ENCODE measurements at places on chromosomes 12 and 14.
A peak's percentile ranks its signal among the peaks of the same experiment; 100 is the strongest.

- no peak for ATAC-seq
Measured at GRCh38 chr14:24849471-24849870, 200.5 kb downstream of the STXBP6 start.

DNA sequence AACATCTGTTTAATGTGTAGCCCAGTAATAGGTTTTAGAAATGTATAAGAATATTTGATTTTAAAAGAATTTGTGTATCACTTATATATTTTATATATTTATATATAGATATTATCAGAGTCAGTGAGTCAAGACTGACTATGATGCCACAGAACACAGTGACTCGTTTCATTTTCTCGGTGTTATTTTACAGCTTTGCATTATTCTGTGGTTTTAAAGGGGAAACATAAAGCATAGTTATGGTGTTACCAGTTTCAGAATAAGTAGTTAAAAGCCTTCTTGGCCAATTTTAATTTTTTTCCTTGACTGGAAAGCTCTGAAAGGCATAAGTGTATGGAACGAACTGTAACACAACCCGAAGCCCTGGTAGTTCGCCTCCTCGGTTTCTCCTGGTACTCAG, 91.0 kb downstream of the GRIP1 start:
- ATAC-seq, result no peak

DNA sequence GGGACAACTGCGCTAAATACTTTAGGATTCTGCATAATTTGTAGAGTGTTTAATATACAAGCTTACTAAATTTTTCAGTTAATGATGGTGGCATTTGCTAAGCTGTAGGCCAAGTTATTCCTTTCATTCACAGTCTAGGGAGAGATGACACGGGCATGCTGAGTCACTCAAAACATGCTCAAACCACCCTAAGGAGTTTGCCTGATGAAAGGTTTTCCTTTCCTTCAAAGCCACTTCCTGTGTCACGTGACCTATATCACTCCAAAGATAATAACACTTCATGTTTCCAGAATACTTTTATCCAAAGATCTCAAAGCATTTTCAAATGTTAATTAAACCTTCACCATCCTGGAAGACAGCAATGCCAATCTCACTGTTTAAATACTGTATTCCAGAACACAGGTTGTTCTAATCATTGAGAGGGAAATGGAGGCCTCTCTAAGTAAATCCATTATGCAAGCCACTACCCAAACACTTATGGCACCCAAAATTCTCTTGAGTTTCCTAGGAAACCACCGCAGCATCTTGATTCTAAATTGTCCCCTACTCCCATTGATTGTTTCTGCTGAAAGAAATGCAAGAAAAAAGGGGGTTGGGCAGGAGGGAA, 207.0 kb upstream of the CDKN3 start:
- no peak for ATAC-seq

DNA sequence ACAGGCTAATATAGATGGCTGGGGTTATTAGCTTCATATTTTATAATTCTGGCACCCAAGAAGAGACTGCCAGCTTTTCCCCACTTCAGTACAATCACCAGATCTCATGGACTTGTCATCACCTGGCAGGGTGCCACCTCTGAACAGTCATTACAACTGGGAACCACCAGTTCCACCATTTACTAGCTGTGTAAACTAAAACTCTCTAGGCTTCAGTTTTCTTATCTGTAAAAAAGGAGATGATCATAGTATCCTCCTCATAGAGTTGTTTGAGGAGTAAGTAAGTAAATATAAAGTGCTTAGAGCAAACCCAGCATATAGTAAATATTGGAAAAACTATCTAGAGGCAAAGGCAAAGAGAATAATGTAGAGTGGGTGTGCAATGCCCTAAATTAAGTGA, 19.3 kb downstream of the CPNE8 start:
- no peak for ATAC-seq

DNA sequence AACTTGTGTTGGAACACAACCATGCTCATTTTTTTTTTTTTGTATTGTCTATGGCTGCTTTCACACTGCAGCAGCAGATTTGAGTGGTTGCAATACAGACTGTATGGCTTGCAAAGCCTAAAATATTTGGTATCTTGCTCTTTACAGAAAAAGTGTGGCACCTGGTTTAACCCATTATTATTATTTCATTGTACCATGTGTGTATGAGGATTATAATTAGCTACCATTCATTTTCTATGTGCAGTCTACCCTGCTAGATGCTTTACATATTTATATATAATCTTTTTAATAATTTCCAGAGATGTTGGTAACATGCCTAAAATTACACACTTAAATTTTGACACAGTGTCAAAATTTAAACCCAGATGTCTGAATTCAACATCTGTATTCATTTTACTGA, 37.7 kb downstream of the SPATS2 start:
- ATAC-seq, result no peak

GRCh38 chr12:130752692-130753230, 36.7 kb upstream of the RIMBP2 start:
- ATAC-seq, result no peak

DNA sequence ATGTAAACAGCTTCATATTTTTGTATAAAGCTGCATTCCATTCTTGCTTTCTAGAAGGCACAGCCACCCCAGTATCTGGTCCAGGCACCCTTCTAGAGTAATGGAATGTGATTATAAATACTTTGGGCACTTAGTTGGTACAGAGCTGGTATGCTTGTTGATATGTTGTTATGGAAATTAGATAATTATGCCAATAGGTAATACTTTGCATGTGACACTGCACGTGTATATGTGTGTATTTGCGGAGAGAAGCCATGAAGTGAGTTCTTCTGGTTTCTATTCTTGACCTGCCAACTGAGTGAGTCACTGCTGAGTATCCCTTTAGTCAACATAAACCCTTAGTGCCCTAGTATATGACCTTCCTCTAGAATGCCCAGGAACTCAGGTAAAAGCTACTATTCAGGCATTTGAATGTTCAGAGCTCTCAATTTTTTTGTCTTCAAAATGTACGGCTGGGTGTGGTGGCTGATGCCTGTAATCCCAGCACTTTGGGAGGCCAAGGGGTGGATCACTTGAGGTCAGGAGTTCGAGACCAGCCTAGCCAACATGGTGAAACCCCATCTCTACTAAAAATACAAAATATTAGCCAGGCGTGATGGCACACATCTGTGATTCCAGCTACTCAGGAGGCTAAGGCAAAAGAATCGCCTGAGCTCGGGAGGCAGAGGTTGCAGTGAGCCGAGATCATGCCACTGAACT, 6.2 kb upstream of the TCP11L2 start:
- ATAC-seq, result no peak

GRCh38 chr14:89566644-89567415, 149.8 kb upstream of the FOXN3 start:
- ATAC-seq, result no peak

DNA sequence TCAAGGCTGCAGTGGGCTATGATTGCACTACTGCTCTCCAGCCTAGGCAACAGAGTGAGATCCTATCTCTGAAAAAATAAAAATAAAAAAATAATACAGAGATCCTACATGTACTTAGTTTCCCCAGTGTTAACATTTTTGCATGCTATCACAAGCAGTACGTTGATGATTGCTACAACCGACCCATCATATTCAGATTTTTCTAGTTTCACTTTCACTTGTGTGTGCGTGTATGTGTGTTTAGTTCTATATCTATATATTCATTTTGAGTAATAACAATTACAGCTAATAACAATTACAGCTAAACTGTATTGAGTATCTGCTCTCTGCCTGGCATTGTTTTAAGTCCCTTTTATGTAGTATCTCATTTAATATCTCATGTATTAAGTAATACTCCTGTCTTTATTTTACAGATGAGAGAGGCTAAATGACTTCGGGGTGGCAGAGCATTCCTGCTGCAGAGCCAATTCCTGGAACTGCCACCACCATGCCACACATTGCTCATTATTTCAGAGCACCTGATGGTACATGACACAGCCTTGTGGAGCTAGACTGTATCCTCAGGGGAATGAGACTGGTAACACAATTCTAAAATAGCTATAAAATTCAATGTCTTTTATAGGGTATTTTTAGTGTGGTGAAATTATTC, 153.1 kb downstream of the BCAT1 start:
- ATAC-seq, result peak; percentile 78

- ATAC-seq, result no peak
Measured at GRCh38 chr12:84619053-84619571, 293.5 kb downstream of the SLC6A15 start.

DNA sequence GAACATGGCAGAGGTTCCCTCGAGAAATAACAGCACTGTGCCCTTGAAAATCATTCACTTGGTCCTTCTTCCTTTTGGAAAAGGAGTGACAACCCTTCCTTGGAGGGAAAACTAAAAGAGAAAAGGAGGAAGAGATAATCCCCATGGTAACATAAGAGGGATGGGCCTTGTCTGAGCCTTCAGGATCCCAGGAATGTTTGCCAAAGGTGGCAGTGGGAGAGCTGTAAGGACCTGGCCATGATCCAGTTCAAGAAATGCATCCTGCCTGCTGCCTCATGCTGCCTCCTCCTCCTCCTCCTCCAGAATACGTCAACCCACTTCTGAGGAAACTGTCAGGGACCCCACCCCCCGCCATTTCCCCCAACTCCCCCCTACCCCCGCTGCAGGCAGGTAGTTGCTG, 118.8 kb downstream of the KCNK10 start:
- ATAC-seq, result no peak

DNA sequence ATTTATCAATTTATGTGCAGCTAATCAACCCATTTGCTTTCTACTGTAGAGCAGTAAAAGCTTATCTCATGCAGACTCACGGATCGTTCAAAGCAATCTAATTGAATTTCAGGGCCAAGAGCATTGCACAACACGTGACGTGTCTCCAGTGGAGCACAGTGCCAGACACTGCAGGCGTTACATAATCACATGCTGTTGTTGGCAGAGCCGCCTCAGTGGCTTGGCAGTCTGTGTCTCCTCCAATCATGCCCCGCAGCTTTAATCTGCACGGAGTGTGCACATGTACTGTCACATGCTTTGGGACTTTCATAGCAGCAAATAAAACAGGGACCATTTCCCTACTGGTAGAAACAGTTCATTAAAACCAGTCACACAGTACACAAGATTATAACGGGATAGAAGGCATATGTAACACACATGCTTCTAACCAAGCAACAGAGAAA, 309.3 kb downstream of the ITPR2 start:
- ATAC-seq, result no peak

GRCh38 chr14:24085215-24085614, 8.9 kb upstream of the PCK2 start:
- ATAC-seq, result no peak

- ATAC-seq, result no peak
Measured at GRCh38 chr12:114976372-114976771, 292.4 kb upstream of the TBX3 start.

DNA sequence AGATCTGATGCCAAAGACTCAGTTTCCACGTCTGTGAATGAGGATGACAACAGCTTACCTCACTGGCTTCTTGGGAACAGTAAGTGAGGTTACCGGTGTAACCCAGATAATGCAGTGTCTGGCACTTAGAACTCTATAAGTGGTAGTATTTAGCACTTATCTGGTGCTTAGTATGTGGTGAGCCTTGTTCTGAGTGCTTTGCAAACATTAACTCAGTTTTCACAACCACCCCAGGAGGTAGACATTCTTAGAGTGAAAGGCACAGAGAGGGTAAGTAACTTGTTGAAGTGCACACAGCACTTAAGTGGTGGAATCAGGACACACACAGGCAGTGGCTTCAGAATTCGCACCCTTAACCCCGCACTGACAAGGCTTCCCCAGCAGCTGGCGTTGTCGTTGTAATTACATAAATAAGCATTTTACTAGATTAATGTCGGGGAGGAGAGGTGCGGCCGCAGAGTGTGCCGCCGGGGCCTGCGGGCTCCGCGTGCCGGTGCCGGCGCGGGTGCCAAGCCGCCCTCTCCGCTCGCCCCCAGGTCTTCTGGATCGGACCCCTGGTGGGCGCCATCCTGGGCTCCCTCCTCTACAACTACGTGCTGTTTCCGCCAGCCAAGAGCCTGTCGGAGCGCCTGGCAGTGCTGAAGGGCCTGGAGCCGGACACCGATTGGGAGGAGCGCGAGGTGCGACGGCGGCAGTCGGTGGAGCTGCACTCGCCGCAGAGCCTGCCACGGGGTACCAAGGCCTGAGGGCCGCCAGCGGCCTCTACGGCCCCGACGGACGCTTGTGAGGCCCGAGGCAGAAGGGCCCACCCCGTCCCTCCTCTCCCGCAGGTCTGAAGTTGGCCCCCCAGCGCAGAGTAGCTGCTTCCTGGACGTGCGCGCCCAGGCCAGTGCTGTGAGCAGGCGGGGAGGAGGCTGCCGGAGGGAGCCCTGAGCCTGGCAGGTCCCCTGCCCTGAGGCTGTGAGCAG, 4.6 kb downstream of the AQP2 start:
- no peak for ATAC-seq

- no peak for ATAC-seq
Measured at GRCh38 chr14:54715239-54715638, 148.3 kb downstream of the SAMD4A start.

DNA sequence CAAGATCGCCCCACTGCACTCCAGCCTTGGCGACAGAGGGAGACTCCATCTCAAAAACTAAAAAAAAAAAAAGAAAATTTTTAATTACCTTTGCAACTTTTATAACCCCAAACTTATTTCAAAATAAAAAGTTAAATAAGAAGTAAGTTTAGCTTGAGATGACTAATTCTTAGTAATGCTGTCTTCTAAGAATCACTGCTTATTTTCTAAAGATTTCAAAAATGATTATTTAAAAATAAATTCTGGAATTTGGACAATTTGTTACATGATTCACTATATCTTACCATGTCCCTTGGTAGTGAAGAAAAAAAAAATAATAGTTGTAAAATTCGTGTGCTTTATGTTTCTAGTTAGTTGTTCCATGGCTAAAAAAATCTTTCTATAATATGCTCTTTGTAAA, 11.6 kb upstream of the HECTD1 start:
- no peak for ATAC-seq

DNA sequence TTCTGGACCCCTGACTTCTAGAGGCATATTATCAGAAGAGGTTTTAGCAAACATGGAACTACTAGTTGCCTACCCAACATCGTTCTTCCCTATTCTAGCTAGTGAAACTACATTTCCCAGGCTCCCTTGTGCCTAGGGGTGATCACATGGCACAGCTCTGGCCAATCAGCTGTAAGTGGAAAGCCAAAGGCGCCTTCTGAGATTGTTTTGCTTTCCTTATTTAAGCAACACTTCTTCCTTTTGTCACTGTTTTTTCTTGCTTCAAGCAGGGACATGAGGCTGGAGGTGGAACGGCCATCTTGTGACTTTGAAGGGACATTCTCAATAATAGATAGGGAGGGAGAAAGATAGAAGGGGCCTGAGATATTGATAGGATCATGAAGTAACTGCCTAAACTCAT, 136.7 kb downstream of the ZNF664 start:
- no peak for ATAC-seq

- no peak for ATAC-seq
Measured at GRCh38 chr12:77968021-77968420, 137.3 kb downstream of the NAV3 start.

- no peak for ATAC-seq
Measured at GRCh38 chr12:109744986-109745942, 31.6 kb downstream of the FAM222A start.

- no peak for ATAC-seq
Measured at GRCh38 chr12:49021292-49021915, 2.8 kb upstream of the PRKAG1 start.

Data from activated CD4-positive, CD25-positive, alpha-beta regulatory T cell treated with anti-CD3 and anti-CD28 coated beads, Interleukin-2, amount 50 U/mL, for 24 hours (primary cell).